NCI-H1417 treated with DMSO at 0.1 percent for 48 hours (cell line): ENCODE measurements at places on chromosomes 3 and 15.

DNA sequence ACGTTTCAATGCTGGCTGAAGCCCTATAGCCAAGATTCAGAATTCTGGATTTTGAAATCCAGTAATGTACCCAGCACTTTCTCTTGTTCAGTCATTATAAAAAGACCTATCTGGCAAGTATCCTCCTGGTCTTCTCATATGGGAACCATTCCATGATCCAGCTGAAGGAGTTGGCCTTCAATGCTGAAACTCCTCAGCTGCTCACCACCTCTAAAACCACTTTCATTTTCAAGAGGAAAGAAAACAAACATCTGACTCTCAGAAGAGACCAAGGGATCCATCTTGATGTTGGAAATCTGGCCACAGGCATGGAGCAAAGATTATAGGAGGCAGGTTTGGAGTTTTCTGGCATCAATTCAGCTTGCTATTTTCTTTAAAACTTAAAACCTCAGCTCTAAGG lies 235.4 kb downstream of the FMN1 start:
- no peak for DNase-seq

DNA sequence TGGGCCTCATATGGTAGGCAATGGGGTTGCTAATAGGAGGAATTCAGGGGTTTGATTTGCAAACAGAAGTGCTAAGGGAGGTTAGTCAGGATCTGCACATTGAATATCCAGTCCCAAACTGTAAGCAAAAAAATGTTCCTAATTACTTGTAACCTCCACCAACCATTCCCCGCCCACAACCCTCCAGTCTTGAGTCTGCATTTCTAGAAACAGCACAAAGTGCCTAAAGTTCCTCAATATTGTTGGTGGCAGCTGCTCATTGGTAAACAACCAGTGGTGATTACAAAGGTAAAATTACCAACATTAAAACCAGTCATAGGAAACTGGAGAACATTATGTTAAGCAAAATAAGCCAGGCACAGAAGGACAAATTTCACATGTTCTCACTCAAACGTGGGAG lies 18.9 kb downstream of the HDC start:
- DNase-seq: no peak

DNA sequence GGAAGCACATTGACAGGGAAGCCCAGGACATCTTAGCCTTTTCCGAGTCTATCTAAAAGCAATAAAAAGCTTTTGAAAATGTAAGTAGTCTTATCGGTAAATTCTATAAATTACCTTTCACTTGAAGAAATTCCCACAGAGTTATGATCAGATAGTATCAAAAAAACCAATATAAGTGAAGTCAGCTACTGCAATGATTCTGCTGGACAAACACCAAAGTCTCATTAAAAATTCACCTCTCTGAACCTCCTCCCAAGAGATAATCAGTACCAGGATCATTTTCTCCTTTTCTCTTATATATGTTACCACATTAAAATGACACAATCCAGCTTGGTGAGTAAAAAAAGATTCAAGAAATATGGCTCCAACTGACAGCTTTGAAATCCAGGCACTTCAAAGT lies 69.2 kb downstream of the FRMD5 start:
- no peak for DNase-seq

- DNase-seq: no peak
These were observed 34.7 kb downstream of the FNDC3B start for GRCh38 chr3:172074032-172074431.

- no peak for DNase-seq
These were observed 43.2 kb upstream of the SKOR1 start for GRCh38 chr15:67781907-67782690.

DNA sequence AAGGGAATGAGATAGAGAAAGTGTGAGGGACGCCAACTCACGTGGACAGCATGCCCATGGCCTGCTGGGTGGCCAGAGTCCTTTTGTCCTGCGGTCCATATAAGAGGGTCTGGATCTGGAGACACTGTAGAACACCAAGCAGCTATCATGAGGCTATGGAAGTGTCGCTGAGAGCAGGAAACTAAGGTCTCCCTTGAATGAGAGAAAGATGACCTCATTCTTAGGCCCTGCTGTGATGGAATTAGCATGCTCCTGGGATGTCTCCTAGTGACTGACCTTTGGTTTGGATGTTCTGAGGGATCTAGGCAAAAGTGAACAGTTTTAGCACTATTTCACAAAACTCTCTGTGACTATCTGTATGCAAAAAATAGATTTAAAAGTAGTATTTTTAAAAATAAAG lies 34.4 kb downstream of the SYNM start:
- no peak for DNase-seq

GRCh38 chr15:79629687-79630086 lies 197.6 kb downstream of the MINAR1 start:
- no peak for DNase-seq
